Fibroblast of upper back skin (primary cell): ENCODE measurements at places on chromosomes 3 and 15.

- peak; percentile 20 for DNase-seq
These were observed 380.6 kb downstream of the LSAMP start for GRCh38 chr3:116064646-116065045.

GRCh38 chr15:83810110-83810509 is 156.2 kb downstream of the ADAMTSL3 start:
- DNase-seq, result no peak

DNA sequence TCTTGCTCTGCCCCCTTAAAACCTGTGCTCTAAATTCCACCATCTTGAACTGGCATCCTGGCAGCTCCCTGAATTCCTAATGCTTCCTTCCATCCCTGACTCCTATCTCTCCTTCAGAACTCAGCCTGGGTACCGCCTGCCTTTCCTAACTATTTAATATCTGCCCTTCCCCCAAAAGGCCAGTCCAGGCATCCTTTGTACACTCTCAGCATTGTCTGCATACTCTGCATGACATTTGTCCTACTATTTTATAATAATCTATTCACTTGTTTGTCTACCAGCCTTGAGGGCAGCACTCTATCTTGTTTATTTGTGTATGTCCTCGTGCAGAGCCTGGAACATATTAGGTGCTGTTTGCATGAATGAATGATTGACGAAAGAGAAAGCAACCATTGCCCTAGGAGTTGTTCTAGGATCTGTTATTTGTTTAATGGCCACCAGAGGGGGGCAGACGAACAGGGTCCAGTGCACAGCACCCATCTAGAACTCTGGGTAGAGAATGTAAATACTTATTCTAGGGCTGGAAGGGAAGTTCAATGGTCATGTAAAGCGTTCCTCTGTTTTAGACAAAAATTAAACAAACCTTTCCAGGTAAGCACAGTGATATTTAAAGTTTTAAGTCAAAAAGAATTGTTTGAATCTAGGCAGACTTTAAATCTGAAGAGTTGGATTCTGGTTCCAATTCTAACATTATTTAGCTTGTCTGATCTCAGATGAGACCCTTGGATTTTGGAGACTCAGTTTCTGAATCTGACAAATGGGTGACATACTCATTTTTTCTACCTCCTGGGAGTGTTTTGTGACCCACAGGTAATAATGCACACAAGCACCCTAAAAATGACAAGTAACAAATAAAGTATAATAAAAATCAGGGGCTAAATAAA is 125.8 kb upstream of the GALNT15 start:
- peak; percentile 84 for DNase-seq

DNA sequence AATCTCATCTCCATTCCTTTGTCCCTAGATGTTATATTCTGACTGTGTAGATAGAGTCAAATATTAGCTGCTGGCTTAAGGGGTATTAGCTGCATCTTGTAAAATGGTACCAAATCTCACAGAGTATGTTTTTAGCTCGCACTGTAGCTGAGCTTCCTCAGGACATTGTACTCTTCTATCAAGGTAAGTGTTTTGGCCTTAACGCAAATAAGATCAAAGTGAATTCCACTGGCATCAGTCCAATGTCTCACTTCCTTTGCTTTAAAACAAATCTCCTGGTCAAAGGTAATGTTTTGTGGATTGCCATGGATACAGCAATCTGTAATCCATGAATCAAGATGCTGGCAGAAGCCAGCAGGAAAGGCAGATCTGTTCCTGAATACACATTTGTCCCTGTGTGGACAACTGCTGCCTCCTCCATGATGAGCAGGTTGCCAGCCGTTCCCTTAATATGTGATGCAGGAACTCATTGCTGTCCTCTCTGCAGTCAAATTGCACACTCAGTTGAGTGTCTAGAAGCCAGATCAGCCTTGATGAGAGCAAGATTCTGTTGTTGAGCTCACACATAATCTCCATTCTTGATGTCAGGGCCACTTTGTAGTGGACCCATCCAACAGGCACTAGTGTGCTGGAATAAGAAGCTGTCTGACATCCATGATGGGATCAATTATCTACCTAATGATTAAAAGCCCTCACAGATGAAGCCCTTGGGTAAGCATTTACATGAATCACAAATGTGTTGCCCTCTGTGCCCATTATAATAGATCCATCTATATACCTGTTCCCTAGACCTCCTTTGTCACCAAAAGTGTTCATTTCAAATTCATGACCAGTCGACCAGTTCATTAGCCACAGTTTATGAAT is 96.6 kb upstream of the AGTR1 start:
- DNase-seq, result no peak

- DNase-seq, result peak; percentile 44
These were observed 461.3 kb upstream of the NAALADL2 start for GRCh38 chr3:174397848-174398247.
